ENCODE measurements at places on chromosomes 11 and 22.

GRCh38 chr11:20031155-20032001 lies 128.9 kb downstream of the DBX1 start:
- no peak for DNase-seq

GRCh38 chr11:122724520-122724919 lies 69.0 kb downstream of the UBASH3B start:
- DNase-seq: no peak

DNA sequence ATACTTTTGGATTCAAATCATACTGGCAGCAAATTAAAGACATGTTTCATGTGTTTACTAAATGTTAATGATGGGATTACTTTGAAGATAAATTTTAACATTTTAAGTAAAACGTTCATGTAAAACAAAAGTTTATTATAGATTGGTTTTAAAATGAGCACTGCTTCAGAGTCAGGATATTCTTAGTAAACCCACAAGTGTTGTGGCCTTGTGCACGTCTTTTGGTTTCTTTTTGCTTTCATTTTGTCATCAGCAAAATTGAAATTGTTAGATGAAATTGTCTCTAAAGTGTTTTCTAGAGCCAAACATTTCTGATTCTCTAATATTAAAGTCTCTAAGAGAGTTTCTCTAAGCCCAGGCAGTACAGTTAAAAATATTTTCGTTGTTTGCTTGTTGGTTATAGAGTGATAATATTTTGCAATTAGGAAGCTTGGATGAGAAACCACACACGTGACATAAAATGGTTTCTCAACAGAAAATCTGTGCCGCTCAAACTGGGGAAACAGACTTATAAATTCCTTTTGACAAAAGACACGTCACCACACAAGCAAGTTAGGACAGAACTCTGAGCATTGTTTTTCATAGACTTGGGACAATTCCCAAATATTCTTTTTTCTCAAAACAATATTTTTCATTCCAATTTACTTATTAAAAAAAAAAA lies 164.4 kb downstream of the TEAD1 start:
- no peak for DNase-seq

DNA sequence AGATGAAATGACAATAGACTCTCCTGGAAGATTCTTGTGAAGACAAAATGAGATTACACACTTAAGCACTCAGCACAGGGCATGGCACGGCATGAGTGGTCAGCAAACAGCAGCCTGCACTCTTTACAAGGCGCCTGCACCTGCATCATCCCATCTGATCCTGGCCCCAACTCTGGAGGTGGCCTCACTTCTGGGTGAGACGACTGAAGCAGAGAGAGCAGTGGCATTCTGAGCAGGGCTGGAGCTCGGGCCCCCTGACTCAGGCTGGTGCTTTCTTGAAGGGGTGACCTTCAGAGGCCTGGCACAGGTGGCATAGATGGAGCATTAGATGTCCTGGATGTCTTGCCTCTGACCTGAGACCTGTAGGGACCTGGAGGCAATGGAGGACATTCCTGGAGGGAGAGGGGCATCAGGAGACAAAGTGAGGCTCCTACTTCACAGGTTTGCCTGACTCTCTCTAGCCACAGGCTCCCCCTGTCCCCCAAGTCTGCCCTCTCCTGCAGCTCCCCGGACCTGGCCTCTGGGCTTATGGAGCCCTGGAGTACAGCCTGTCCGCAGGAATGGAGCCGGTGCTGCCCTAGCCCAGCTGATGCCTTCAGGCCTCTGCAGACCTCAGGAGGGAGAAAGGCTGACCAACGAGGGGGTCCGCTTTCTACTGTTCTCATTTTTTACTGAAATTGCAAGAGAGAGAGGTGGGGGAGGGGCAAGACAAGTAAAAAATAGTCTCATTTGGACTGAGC lies 65.5 kb upstream of the THY1 start:
- no peak for DNase-seq

- DNase-seq: no peak
These were observed 13.0 kb upstream of the UBASH3B start for GRCh38 chr11:122642472-122642922.

- no peak for DNase-seq
These were observed at the start of gene SCN4B for GRCh38 chr11:118152552-118153471. Gene SCN4B (minus strand): TSS chr11:118152823. CDS start chr11:118152673, 150 bp downstream.

GRCh38 chr11:16610738-16611388 lies 127.6 kb upstream of the C11orf58 start:
- no peak for DNase-seq

- no peak for DNase-seq
These were observed 24.2 kb upstream of the TREH start for GRCh38 chr11:118703563-118704106.

DNA sequence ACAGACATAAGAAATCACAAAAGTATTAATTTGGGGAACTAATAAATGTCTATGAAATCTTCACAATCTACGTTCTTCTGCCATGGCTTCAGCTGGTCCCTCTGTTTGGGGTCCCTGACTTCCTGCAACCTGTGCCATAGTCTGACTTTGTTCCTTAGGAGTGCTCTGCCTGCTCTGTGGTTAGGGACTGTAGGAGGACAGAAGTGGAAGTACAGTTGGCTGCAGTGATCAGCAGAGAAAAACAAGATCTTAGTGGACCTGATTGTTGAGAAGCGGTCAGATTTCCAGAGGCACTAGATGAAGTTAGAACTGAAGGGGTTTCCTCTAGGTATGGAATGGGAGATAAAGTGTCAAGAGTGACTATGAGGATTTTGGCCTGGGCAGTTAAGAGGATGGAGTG lies 80.6 kb downstream of the PPP6R3 start:
- DNase-seq: no peak
